ENCODE measurements at places on chromosomes 16 and 17. TPM values are rescaled to one million over a fixed set of nuclear protein-coding genes. Genes with fewer than 3 reads are reported as not detected.

PPP1R27 gene
- total RNA-seq = not detected

SLC9A5 gene
- 0.83 TPM for total RNA-seq

ELMO3 gene
- total RNA-seq = 0.54 TPM

C16orf90 gene
- not detected for total RNA-seq

PHOSPHO1 gene
- 0.22 TPM for total RNA-seq

KRT40 gene
- total RNA-seq = not detected

SLC6A2 gene
- total RNA-seq = not detected

KRTAP3-2 gene
- total RNA-seq = not detected

EXOC3L1 gene
- 2.3 TPM for total RNA-seq

TMC6 gene
- total RNA-seq = 57.2 TPM

SLFN13 gene
- 5.4 TPM for total RNA-seq

BCL6B gene
- 12.6 TPM for total RNA-seq

CCL15 gene
- not detected for total RNA-seq

SEPTIN1 gene
- total RNA-seq = 0.97 TPM

DCUN1D3 gene
- 14.6 TPM for total RNA-seq

RHBDL3 gene
- total RNA-seq = 1.7 TPM
